H7 (cell line): ENCODE measurements at places on chromosomes 3 and 15. TPM values are rescaled to one million over a fixed set of nuclear protein-coding genes. Genes with fewer than 3 reads are reported as not detected.

The FBXL22 gene
- total RNA-seq = 0.26 and 0.90 TPM in 2 replicates

The ACP3 gene
- total RNA-seq = 0.62 and 2.5 TPM in 2 replicates

The KIF15 gene
- 19.3 and 38.8 TPM in 2 replicates for total RNA-seq

The GP5 gene
- not detected in 2 replicates for total RNA-seq

The ISL2 gene
- 0.33 TPM in 1 of 2 replicates, not detected in the other for total RNA-seq

The TXNRD3 gene
- 2.0 and 10.6 TPM in 2 replicates for total RNA-seq

DNA sequence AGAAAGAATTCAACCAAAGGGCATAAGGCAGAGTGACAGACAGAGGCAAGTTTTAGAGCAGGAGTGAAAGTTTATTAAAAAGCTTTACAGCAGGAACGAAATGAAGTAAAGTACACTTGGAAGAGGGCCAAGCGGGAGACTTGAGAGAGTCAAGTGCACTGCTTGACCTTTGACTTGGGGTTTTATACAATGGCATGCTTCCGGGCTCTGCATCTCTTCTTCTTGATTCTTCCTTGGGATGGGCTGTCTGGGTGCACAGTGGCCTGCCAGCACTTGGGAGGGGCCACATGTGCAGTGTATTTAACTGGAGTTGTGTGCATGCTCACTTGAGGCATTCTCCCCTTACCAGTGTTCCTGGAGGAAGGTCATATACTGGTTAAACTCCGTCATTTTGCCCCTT, 30.4 kb upstream of the KLHL25 start:
- DNase-seq = no peak

DNA sequence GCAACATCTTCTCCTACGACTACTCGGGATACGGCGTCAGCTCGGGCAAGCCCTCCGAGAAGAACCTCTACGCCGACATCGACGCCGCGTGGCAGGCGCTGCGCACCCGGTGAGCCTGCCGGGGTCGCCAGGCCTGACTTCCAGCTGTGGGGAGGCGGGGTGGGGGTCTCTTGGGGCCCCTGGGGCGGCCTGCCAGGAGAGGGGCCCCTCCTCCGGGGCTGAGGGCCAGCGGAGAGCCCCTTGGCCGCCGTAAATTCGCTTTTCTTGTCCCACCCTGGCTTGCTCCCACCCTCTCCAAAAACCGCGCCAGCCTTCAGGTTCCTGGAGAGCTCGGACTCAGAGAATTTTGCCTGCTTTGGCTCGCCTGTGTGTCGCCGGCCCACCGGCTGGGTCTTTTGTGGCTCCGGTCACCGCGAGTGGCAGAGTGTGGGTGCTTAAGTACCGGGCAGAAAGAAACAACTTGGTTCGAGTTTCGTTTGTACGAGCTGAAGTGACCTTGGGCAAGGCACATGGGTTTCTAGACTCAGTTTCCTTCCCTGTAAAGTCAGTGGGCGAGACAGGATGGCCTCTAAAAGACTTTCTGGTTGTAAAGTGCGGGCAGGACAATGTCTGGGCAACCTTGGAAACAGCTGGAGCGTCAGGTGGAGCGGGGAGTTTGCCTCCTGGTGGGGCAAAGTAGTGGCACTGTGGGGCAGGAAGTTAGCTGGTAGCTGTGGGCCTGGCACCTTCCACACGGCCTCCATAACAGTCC, 976 bp downstream of the ABHD17C start:
- DNase-seq = peak; percentile 63

GRCh38 chr15:93866948-93867347, 364.4 kb upstream of the MCTP2 start:
- no peak for DNase-seq
